ENCODE measurements at places on chromosomes 13 and 19.

- DNase-seq, result peak; percentile 82
Observed at GRCh38 chr13:72437458-72437857, 290.0 kb downstream of the MZT1 start.

DNA sequence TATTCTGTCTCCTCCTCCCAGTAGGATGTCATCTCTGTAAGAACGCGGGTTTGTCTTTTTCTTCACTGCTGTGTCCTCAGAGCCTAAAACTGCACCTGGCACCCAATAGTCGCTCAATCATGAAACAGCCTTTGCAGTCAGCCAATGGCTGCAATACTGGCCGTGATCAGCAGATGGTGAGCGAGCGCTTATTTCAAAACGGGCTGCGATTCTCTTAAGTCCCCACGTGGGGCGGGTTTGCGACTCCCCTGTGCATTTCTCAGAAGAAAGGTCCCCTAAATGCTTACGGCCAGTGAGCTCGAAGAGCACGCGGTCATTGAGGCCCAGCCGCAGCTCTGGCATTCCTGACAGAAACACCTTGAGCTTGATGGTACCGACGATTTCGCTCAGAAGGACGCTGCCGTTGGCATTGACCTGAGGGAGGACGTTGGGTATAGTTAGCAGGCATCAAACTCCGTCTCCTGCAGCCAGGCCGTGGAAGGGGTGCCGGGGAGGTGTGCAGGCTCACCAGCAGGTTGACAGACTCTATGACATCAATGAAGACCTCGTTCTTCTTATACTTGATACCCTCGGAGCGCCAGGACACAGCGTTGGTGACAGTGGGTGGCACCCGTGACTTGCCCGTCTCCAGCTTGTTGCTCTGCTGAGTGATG, 6.0 kb downstream of the AP1M2 start:
- DNase-seq, result peak; percentile 81

DNA sequence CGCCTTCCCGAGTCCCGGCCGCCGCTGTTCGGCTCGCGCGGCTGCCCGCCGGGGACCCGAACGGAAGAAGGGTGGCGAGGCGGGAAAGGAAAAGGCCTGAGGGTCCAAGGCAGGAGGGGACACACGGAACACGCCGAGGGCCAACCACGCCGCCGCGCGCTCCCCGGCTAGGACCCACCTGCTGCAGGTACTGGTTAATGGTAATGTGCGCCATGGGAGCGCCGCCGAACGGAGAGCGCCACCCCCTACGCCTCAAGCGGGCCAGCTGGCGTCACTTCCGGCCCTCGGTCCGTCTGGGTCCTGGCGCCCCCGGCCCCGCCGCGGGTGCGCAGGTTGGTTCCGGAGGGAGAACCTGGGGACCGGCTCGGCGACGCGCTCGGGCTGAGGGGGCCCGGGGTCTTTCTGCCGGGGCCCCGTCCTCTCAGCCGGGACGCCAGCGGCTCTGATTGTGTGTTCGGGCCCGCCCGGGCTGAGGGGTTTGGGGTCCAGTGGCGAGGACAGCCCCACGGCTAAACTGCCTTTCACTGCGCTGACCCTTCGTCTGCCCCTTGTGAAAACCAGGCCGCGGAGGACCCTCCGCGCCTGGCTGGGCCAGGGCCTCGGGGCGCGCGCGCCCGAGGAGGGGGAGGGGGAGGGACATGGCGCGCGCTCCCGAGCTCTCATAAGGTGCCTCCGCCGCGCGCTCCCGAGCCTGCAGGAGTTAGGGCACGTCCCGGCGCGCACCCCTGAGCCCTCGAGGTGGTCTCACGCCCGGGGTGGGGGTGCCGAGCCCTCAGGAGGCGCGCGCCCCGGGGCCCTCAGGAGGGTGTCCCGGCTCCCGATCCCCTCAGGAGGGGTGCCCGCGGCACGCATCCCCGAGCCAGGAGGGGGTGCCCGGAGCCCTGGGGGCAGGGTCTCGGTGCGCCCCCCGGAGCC, at the start of gene PCID2:
TSS of gene PCID2 (minus strand) at position 249 of the 915 bp plus-strand sequence. CDS start at position 214, 35 bp downstream.
- DNase-seq, result peak; percentile 58

DNA sequence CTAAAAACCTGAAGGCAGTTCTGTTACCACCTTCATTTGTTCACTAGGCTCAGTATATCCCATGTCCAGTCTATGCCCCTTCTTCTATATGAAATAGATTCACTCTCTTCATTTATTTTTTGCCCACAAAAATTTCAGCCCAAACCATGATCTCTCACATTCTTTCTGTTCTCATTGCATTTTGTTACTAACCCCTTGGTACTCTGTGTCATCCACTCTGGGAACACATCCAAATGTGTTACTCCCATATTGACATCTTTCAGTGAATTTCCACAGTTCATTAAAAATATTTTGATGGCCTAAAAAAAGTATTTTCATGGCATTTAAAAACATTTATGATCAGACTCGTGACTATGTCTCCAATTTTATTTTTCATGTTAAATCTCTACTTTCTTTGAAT, 378.9 kb downstream of the SLITRK1 start:
- DNase-seq, result peak; percentile 12

DNA sequence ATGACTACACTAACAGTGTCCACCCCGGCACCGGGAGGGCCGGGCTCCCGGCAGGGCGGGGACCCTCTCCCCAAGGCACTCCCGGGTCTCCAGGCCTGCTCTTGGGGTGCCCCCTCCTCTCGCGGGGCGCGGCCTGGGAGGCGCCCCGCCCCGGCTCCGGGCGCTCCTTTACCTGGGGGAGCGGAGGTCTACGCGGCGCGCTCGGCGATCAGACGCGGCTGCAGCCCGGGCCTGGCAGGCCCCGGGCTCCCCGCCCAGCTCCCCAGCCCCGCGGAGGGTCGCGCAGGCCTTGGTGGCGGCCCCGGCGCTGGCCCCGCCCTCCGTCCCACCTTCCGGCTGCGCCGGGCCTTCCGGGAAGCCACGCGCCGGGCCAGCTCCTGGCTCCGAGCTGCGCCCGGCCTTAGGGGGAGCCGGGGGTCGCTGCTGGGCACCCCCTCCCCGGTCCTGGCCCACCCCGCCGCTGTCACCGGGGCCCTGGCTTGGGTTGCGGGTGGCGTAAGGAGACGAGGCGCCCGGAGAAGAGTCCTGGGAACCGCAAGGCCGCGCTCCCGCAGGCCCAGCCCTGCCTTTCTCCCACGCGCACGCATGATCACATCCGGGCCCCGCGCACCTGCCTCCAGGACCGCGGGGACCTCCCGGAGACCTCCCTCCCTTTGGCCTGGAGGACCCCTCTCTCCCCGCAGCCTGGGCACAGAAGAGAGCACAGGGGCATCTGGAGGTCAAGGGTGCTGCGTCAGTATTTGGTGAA, at the start of gene C19orf12:
TSS of gene C19orf12 (minus strand) at position 309 of the 748 bp plus-strand sequence. CDS start 6,848 bp downstream, outside the sequence.
- no peak for DNase-seq

- DNase-seq, result peak; percentile 56
Observed at GRCh38 chr13:99087954-99088491, 110.2 kb upstream of the DOCK9 start.

DNA sequence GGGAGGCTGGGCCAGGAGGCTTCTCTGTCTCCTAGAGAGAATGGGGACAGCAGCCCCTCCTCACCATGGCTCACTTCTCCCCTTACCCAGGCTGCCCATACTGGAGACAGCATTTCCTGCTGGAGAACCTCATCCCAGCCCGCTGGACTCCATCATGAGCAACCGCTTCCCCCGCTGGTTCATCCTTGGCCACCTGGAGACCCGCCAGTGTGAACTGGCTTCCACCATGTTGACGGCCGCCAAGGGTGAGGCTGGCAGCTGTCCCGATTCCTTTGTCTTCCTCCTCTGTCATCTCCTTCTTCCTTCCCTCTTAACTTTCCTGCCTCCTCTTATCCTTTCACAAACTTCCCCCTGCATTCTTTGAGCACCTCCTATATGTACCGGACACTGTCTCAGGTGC, 28.0 kb downstream of the ZSWIM4 start:
- no peak for DNase-seq

GRCh38 chr13:112885782-112886268, 83.2 kb upstream of the MCF2L start:
- peak; percentile 74 for DNase-seq

GRCh38 chr13:29499506-29500165, 95.9 kb downstream of the SLC7A1 start:
- no peak for DNase-seq

GRCh38 chr19:44315883-44316282, 11.1 kb upstream of the ZNF235 start:
- no peak for DNase-seq

DNA sequence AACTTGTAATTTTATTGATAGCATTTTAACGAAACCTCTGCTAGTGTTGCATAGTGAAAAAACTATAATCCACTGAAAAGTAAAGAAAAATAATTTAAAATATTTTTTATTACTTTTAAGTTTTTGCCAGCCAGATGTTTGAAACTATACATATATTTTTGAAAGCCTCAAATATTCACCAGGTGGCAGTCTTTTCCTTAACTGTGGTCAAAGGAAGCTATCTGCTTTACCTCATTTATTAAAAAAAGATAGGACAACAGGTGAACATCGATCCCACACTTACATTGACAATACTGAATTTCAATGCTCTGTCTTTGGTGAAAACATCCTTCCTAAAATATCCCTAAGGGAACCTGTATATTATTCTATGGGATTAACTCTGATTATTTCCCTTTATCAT, 100.5 kb downstream of the TRPC4 start:
- peak; percentile 13 for DNase-seq

DNA sequence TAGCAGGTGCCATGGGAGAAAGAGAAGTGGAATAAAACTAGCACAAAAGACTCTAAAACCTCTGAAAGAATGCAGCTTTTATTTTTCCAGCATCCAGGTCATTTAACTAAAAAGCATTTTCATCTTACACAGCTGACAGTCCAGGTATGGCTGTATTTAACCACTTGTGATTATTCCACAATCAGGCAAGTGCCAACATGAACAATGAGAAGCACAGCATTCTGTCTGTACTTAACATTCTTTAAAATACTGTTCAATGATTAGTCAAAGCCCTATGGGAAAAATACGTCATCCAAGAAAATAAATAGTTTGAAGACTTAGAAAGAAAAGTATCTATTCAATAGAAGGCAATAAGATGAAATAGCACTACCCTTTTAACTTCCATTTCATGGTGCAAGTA, 246.9 kb downstream of the LIG4 start:
- peak; percentile 62 for DNase-seq

GRCh38 chr19:8580710-8581281, 3.6 kb upstream of the MYO1F start:
- DNase-seq, result peak; percentile 19

GRCh38 chr19:11031421-11032070, 57.7 kb upstream of the LDLR start:
- DNase-seq, result no peak

GRCh38 chr13:111179908-111180760, 65.0 kb downstream of the ARHGEF7 start:
- DNase-seq, result no peak

DNA sequence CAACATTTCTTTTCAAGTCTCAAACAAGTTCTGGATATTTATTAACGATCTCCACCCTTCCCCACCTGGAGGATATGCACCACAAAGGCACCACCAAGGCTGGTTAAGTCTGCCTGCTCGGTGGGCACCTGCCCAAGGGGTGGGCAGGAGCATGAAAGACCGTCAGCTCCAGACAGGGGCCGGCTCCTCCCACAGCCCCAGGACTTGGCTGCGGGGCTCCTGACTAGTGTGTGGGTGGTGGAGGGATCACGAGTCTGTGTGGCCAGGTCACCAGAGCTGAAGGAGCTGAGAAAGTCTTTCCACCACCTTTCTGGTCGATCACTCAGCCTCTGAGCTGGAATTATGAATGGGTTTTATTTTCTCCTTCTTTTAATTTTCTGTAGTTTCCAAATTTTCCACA, 7.8 kb downstream of the SLC7A1 start:
- DNase-seq, result no peak

DNA sequence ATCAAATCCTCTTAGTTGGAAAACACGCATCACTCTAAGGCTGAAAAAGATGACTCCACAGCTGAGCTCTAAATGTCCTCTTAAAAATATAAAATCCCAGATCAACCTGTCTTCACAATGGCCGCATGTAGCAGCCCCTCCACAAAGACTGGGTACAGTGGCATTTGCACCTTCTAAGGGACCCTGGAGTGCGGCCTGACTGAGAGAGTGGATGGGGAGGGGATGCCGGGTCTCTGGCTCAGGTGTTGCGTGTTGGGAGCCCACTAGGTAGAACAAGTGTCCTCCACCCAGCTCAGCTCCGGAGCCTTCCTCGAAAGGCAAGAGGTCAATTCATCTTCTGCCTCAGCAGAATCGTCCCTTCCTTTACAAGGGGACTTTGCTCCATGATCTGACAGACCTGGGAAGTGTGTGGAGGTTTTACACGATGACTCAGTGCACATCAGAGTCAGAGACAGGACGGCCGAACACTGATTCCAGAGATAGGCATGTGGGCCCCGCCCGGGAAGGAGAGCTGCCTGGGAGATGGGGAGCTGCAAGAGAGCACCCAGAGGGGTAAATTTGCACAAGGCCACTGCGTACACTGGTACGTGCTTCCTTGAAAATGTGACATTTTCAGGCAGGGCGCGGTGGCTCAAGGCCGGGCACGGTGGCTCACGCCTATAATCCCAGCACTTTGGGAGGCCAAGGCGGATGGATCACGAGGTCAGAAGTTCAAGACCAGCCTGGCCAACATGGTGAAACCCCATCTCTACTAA, 23.5 kb upstream of the SLC15A1 start:
- DNase-seq, result peak; percentile 88

GRCh38 chr13:73287831-73288230, 229.0 kb downstream of the KLF5 start:
- DNase-seq, result peak; percentile 20

GRCh38 chr19:17540174-17540573, 15.3 kb upstream of the COLGALT1 start:
- no peak for DNase-seq

- peak; percentile 38 for DNase-seq
Observed at GRCh38 chr13:59680429-59681024, 483.2 kb downstream of the DIAPH3 start.

GRCh38 chr19:3133793-3134116, 2.1 kb upstream of the GNA15 start:
- no peak for DNase-seq

DNA sequence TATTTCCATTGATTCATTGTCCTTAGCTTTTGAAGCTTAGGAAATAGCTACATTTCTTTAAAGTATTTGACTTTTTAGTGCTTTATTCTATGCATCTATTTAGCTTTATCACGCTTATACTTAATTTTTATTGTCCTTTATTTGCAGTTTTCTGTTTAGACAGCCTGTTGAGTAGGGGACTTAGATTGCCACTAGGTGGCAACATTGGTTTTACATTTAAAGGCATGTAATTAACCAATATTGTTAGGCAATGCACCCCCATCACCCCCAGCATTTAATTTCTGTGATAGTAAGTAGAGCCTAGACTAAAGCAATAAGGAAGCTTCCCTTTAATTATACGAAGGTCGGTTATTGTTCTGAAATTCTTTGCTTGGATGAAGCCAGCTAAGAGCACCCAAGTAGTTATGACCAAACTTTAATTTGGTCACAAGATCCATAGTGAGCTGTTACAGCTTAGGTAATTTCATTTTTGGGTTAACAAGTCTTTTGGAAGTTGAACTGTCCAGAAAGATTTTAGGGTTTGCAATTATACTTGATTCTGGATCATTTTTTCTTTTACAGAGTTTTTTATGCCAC, 36.5 kb downstream of the B3GLCT start:
- DNase-seq, result peak; percentile 55

- DNase-seq, result no peak
Observed at GRCh38 chr19:46975011-46975924, 44.4 kb upstream of the NPAS1 start.

All from bronchial epithelial cell (primary cell).